ENCODE measurements at places on chromosomes 2 and 18.

DNA sequence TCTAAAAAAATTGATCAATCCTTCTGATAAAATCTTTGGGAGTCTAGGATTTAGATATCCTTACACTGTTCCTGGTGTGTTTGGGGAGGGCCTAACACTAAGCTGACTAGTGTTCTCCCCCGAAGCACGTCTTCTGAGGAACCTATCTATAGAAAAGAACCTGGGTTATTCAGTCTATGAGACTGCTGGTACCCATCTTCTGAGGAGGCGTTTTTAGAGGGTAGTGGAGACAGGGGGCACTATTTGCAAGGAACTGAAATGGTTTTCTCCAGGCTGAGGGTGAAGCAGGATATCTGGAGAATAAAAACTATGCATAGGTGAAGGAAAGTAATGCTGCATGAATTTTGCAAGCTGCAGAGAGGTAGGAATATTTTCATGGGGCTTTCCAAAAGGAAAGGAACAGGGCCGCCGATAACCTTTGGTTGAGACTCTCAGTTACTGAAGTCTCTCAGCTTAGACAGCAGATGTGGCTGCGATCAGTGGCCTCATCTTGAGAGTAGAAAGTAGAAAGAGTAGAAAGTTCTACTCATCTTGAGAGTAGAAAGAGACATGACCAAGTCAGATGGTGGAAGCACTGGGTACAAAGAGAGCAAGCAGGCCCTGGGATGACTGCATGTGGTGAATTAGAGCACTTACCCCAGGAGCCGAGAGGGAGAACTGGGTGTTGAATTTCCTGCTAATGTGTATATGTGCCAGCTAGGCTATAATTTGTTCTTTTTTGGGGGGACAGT lies 31.8 kb upstream of the KCNE4 start:
- no peak for DNase-seq

- no peak for DNase-seq
These were observed 143.7 kb upstream of the TTC39C start for GRCh38 chr18:23870676-23871380.

DNA sequence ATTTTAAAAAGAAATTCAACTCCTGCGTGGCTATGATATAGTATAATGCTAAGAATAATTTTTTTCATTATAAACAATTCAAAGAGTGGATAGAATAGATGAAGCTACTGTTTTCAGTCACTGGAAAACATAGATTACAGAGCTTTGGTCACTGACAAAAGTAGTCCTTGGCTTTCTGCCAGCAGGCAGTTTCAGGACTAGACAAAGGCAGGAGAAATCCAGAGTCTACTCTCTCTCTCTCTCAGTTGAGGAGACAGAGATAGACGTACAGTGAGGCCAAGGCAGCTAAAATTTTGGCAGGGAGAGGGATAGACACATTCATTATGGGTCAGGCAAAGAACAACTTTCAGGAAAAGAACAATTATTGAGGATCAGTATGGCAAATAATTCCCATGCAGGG lies 491.4 kb upstream of the CRIM1 start:
- DNase-seq: no peak

DNA sequence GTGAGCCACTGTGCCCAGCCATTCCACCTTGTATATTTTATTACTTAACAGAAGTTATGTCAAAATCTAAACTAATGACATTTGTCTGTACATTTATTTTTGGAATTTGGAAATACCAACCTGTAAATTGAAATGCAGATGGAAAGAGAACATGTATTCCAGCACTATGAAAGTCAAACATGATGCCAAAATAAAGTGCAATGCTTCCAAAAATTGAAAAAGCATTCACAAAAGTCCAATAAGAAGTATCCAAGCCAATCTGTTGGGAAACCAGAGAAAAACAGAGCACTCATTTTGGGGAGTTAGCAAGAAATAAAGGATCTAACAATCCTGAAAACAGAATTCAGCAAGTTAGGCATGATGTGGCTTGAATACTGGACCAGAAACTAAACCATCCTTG lies 30.3 kb upstream of the NARS1 start:
- DNase-seq: no peak

DNA sequence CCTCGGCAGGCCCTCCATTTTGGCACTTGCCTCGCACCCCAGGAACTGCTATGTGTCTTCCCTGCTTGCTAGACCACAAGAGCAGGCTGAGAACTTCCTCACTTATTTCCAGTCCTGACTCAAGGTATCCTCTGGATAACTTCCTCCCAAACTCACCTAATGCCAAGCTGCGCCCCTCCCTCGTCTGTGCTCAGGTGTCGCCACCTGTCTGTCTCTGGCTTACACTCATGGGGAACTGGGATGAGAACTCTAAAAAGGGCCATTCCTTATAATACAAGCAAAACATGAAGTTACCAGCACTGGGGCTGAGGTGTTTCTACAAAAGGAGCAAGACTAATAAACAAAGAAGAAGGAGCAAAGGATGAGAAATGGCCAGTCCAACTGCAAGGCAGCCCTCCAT lies 191.5 kb upstream of the RMP24 start:
- DNase-seq: no peak

DNA sequence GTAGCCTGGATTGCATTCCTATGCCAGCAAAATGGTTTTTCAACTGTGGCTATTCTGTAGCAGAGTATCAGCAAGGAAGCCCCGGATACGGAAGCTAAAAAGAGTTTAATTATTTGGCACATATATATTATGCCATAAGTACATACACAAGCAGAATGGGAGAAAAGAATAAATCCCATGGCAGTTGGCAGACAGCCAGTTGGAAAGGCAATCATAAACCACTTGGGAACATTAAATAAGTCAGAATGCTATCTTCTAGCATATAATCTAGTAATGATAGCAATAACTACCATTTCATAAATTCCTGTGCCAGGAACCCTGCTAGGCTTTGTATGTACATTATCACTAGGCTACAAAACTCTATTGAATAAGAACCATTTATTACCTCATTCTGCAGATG lies 26.0 kb downstream of the GALNT5 start:
- DNase-seq: no peak
